ENCODE measurements at places on chromosomes 11 and 22.

GRCh38 chr22:45887202-45888131 is 89.5 kb downstream of the WNT7B start:
- DNase-seq: no peak

GRCh38 chr11:20451568-20451967 is 64.1 kb downstream of the PRMT3 start:
- DNase-seq: no peak

- DNase-seq: no peak
These were observed 29.0 kb upstream of the RASSF10 start for GRCh38 chr11:12979928-12980689.

GRCh38 chr22:50625131-50625567 is 2.8 kb downstream of the ARSA start:
- DNase-seq: no peak

DNA sequence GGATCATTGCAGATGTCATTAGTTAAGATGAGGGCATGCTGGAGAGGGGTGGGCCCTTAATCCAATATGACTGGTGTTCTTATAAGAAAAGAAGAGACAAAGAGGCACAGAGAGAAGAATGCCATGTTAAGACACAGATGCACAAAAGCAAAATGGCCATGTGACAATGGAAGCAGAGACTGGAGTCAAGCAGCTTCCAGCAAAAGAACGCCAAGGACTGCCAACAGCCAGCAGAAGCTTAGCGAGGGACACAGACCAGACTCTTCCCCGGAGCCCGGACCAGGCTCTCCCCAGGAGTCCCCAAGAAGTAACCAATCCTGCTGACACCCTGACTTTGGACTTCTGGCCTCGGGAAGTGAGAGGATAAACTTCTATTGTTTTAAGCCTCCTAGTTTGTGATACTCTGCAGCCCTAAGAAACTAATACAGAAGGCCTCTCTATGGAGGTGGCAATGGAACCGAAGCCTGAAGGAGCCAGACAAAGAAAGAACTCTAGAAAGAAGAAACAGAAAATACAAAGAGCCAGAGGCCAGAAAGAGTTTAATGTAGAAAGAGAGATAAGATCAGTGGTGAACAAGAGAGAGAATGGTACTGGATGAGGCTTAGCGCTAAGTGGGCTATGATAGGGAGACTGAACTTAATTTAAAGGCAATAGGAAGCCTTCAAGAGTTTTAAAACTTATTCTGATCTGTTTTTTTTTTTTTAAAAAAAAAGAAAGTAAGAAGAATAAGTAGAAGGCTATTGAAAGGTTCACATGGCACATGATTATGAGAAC is 27.7 kb downstream of the PRCP start:
- no peak for DNase-seq

DNA sequence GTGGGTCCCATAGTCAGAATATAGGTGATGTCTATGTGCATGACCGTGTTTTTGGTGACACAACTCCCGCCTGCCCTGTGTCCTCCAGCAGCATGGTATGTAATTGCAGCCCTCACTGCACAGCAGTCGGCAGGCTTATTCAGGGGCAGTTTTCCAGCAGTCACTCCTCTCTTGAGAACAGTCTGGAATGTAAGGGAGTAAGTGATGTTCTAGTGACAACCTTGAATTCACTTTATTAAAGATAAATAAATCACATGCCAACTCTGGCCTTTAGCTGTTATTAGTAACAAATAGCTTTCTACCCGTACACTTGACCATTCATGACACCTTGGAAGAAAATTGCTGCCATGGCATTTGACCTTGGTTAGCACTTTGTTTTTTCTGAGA is 27.9 kb downstream of the ZNRF3 start:
- no peak for DNase-seq

DNA sequence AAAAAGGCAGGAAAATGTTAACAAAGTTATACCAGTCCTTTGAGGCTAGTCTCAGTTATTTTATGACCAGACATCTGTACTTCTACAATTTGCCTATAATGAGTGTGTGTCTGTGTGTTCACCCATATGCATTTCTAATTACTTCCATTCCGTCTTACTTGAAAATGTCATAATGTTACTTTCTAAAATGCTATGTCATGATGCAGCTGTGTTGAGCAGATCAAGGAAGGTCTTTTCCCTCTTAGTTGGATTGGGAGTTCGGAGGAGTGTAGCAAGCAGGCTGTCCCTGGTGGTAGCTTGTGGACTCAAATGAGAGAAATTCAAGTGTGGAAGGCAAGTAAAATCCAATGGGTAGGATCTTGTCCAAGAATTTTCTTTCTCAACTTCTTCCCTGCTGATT is 3.0 kb downstream of the SNX19 start:
- DNase-seq: no peak

DNA sequence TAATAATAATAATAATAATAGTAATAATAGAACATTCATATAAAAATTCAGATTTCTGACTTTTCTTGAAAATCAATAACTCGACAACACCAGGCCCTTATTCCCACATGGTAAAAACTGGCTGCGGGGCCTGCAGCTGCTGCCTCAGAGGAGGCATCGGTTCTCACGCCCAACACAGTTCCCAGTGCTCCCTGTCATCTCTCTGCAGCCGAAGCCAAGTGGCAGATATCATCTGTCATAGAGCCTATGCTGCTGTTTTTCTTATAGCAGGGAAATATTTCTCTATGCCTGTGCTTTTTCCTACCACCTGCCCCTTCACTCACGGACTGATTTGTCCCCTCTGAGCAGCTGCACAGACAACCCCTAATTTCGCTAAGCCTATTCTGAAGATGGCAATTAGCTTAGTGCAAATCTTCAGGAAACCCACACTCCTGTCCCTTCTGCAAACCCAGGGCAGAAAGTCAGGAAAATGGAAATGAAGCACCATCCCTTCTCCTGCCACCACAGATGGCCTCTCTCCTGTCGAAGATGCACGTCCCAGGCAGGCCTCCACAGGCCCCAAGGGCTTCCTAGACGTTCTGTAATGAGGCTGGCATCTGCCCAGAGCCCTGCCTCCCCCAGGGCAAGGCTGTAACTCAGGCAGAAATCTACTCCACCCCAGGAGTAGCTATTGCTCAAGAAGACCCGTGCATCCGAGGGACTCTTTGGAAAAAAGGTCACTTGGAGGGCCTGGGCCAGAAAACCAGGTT is 66.7 kb downstream of the SYN3 start:
- no peak for DNase-seq

DNA sequence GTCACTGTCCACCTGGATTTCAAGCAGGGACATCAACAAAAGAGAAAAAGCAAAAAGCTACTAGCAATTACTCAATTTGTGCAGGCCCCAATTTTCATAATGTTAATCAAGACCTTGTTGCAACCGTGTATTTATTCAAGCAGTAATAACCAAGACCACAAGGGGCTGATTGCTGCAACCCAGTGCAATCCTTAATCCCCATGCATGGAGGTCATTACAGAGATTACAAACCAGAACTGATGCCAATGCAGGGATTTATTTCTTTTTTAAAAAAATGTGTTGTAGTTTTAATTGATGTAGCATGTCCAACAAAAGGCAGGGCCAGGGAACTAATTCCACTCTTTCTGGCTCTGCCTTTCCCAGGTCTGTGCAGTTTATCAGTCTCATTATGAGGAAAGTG is 18.4 kb downstream of the TECTA start:
- DNase-seq: no peak

GRCh38 chr11:71462726-71463125 is 9.7 kb downstream of the NADSYN1 start:
- no peak for DNase-seq

DNA sequence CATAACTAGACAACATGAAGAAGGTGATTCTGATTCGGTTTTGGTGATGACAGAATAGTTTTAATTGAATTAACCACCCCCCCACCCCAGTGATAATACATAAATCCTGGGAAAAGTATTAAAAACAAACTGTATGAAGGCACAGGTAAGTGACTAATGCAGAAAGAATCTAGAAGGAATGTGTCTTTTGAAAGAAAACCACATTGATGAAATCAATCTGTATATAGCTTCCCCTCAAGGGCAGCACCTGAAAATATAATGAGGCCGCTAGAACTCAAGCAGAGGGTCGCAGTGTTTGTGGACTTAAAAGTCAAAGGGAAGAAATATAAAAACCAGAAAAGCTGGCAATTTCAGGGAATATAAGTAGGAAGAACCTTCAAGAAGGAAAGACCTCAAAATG is 580.5 kb upstream of the CHORDC1 start:
- peak; percentile 29 for DNase-seq

GRCh38 chr11:71580057-71581003 is 2.3 kb downstream of the KRTAP5-11 start:
- peak; percentile 87 for DNase-seq

GRCh38 chr22:30857791-30858190 is 110.8 kb downstream of the MORC2 start:
- DNase-seq: no peak

GRCh38 chr11:76269661-76270261 is 63.5 kb upstream of the WNT11 start:
- DNase-seq: no peak

DNA sequence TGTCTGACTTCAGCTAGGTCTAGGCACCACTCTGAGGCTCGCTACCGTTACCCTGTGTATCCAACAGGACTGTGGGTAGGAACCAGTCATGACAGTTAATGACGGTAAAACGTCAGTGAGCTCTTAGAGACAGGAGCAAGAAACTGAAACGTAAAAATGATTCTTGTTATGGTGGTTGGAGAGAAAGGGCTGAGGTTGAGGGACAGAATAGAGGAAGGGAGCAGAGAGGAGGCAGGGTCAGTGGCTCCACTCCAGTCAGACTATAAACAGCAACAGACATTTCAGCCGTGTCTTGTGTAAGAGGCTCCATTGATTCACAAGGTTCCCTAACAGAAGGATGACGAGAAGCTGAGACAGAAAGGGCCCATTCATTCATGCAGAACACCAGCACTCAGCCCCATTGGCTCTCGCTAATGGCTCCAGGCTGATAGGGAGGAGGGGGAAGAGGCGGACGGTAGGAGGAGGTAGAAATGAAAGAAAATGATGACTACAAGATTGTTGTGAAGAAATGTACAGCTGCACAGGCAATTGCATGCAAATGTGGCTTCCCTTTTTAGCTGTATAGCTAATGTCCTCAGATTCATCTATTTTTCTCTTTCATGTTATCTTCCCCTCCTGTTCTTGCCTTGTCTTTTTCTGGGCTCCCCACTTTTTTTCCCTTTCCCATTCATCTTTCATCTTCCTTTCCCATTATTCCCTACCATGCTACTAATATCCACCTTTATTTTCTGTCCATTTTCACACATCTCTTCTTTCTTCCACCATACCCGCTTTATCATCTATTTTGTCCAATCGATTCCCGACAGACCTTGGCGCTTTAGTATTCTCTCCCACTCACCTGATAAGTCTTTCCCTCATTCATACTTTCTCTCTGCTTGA is 34.3 kb downstream of the ETS1 start:
- no peak for DNase-seq

DNA sequence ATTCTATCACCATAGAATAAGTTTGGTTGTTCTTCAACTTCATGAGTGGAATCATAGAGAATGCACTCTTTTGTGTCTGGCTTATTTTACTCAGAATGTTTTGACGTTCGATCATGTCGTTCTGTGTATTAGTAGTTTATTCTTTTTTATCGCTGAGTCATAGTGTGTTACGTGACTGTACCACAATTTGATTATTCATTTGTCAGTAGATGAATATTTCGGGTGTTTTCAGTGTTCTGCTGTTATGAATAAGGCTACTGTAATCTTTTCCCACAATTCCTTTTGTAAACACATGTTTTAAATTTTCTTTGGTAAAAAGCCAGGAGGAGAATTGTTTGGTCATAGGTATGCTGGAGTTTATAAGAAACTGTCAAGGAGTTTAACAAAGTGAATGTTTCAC is 279.9 kb upstream of the B3GAT1 start:
- no peak for DNase-seq

DNA sequence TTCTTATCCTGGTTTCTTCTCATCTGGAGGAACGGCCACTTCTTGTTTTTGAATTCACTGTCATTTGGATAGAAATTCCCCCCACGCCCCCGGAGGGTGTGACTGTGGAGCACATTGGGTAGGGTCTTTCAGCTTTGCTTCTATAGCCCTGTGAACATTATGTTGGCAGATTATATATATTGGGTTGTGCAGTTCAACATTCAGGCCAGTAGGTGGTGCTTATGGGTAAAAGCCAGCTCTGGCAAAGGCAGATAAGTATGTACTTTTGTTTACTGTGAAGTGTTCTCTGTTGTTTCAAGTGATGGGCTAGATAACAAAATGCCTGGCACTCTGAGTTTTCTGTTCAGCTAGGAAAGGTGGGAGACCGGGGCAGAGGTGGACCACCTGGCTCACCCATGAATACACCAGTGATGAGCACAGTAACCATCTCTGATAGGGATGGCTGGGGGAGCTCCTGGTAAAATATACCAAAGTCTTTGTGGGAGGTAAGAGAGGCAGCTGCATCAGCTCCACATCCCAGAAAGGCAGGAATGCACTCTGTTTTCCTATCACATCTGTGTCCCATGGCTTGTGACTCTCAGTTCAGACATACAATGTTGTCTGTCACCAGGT is 1348.2 kb upstream of the RAG2 start:
- peak; percentile 35 for DNase-seq

- no peak for DNase-seq
These were observed 475.4 kb downstream of the INSC start for GRCh38 chr11:15590132-15590531.

- DNase-seq: no peak
These were observed 33.8 kb downstream of the EHF start for GRCh38 chr11:34654483-34655334.
